ENCODE measurements at places on chromosomes 6 and 20. TPM values are rescaled to one million over a fixed set of nuclear protein-coding genes. Genes with fewer than 3 reads are reported as not detected.

DNA sequence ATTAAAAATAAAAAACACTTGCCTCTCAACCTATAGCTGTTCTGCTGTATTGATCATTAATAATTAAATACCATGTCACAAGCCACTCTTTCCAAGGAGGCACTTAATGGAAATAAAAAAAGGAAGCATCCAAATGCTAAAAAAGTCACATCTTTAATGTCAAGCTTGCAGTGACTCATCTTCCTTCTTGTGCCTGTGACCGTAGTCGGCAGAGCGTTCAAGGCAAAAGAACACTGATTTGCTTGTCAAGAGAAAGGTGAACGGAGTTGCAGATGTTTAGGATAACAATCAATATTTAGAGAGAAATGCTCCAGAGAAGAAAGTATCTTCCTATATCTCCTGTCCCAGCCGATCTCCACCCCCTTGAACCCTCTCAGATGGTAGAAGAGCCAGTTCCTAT, 341.0 kb upstream of the OPRM1 start:
- no peaks in the 10 kb centered on the region for H3K27me3 ChIP-seq
- H3K27ac ChIP-seq, result no peak overlapping the region
- H3K36me3 ChIP-seq, result no peaks in the 10 kb centered on the region
- DNase-seq, result no peak

DNA sequence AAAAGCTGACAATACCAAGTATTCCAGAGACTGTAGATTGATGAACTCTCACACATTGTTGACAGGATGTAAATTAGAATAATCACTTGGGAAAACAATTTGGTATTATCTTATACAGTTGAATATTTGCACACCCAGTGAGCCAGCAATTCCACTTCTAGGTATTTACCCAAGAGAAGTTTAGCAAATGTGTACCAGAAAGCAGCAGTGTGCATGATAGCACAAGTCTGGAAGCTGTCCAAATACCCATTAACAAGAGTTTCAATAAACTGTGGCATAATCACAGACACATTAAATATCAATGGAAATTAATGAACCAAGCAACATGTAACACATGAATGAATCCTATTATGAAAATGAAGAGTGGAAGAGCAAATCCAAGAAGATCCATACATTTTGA, 233.6 kb downstream of the TPBG start:
- no peak for DNase-seq
- H3K4me3 ChIP-seq, result no peak overlapping the region
- no peaks in the 10 kb centered on the region for H3K36me3 ChIP-seq
- H3K27ac ChIP-seq, result peak overlapping the region; percentile 0
- H3K4me1 ChIP-seq, result peaks cover 38% of the 10 kb centered on the region
- no peaks in the 10 kb centered on the region for H3K27me3 ChIP-seq

- no peak overlapping the region for H3K27ac ChIP-seq
- no peaks in the 10 kb centered on the region for H3K27me3 ChIP-seq
- peak; percentile 5 for DNase-seq
- no peak overlapping the region for H3K4me3 ChIP-seq
Observed at GRCh38 chr6:119484598-119484997, 135.0 kb upstream of the MAN1A1 start.

DNA sequence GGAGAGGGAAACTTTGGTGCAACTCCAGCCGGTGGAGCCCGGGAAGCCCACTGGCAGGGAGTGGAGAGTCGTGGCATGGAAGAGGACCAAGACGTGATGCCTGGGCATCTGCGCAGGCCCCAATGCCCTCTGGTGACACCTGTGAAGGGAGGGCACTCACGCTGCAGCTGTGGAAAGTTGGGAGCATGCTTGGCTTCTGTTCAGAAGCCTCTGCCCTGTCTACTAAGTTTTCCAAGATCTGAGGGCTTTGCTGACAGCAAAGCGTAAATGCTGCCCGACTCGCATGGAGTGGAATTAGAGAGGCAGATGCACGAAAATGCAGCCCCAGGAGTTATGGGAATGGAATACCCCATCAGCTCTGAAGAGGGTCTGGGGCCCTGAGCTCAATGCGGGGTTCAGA, 75.7 kb downstream of the SYNDIG1 start:
- no peak for DNase-seq
- no peaks in the 10 kb centered on the region for H3K36me3 ChIP-seq
- H3K27ac ChIP-seq, result no peak overlapping the region
- H3K4me1 ChIP-seq, result no peaks in the 10 kb centered on the region

GRCh38 chr20:36646678-36647077, 682 bp upstream of the SLA2 start:
- no peaks in the 10 kb centered on the region for H3K36me3 ChIP-seq
- H3K4me3 ChIP-seq, result no peak overlapping the region
- H3K4me1 ChIP-seq, result peaks cover 31% of the 10 kb centered on the region
- H3K27ac ChIP-seq, result peak overlapping the region; percentile 41

DEFB124 gene
- total RNA-seq, result not detected

ESR1 gene
- not detected for total RNA-seq

RIMS4 gene
- 7.8 TPM for total RNA-seq

Measured in neural progenitor cell (in vitro differentiated cells).